ENCODE measurements at places on chromosomes 13 and 19.

GRCh38 chr19:46755077-46755852 lies 9.0 kb upstream of the STRN4 start:
- no peak for DNase-seq

GRCh38 chr13:30234619-30235162 lies 72.7 kb downstream of the KATNAL1 start:
- DNase-seq = no peak

DNA sequence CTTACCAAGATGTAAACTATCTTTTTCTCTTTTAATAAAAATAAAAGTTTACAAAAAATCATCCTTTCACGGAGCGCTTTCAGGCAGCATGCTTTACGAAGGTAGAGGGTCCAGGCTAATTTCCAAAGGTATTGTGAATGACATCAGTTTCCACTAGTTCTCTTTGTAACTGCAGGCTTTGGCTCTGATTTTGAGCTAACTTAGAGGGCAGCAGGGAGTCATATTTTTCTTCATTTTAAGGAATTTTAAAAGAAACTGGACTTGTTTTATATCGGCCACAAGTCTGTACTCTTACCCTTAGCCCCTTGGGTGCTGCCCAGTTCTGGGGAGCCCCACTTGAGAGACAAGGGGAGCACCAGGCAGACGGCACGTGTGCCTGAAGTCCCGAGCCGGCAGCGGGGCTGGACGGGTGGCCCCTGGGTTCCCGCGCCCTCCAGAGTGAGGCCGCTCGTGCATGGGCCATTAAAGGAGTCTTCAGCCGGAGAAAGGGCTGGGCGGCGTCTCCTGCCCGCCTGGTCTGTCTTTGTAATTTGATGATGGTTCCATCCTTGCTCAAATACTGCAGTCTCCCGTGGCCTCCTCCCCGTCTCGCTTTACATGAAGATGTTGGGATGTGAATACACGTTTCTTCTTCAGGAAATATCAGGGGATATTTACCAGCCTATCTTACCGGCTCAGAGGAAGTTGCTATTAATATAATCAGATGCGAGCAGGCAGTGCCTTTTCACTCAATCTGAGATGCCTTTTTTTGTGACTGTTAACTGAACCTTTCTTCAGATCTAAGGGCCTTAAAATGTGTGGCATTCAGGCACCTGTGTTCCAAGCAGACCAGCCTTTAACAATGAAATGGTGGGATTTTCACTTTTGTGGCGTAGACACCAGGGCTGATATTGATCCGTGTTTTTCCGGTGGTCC lies 67.4 kb downstream of the GGACT start:
- DNase-seq = no peak

- DNase-seq = no peak
Observed at GRCh38 chr13:94561126-94561525, 34.8 kb downstream of the TGDS start.

Measured in activated naive CD8-positive, alpha-beta T cell treated with anti-CD3 and anti-CD28 coated beads, Interleukin-2, amount 10 ng/mL, durations not matched to agents 7 days and 5 days (primary cell).